ENCODE measurements at places on chromosomes 3 and 15.

DNA sequence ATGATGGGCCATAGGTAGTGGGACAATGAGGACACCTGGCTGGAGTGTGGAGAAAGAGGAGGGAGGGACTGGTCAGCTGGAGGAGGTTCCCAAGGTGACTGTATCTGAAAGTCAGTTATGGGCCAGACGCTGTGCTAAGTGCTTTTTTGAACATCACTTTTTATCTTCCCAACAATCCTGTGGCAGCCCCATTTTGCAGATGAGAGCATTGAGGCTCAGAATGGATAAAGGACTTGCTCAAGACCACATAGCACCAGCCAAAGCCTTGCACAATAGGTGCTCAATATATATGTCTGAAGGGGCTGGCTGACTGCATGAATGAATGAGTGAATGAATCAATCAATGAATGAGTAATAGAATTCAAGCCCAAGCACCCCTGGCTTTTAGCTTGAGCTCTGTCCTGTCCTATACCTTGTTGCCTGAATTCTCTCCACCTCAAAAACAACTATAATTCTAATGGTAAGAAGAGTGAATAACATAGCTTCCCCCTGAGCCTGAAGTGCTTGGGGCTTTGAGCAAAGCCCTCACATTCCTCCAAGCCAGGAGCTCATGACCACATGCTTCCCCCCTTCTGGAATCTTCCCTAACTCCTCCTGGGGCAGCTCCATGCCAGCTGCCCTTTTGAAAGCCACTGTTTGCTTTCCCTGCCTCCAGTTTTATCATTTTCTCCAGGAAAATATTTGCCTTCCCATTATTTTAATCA lies 150.9 kb downstream of the RPLP1 start:
- no peak for DNase-seq

- no peak for DNase-seq
These were observed 353.6 kb downstream of the NTRK3 start for GRCh38 chr15:87902772-87903426.

DNA sequence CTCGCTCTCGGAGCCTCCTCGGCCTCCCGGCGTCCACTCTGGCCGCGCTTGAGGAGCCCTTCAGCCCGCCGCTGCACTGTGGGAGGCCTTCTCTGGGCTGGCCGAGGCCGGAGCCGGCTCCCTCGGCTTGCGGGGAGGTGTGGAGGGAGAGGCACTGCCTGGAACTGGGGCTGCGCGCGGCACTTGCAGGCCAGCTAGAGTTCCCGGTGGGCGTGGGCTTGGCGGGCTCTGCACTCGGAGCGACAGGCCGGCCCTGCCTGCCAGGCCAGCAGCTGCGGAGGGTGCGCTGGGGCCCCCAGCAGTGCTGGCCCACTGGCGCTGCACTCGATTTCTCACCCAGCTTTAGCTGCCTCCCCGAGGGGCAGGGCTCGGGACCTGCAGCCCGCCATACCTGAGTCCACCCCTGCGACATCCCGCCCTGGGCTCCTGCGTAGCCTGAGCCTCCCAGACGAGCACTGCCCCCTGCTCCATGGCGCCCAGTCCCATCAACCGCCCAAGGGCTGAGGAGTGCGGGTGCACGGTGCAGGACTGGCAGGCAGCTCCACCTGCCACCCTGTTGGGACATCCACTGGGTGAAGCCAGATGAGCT lies 765.0 kb downstream of the IGSF11 start:
- no peak for DNase-seq

DNA sequence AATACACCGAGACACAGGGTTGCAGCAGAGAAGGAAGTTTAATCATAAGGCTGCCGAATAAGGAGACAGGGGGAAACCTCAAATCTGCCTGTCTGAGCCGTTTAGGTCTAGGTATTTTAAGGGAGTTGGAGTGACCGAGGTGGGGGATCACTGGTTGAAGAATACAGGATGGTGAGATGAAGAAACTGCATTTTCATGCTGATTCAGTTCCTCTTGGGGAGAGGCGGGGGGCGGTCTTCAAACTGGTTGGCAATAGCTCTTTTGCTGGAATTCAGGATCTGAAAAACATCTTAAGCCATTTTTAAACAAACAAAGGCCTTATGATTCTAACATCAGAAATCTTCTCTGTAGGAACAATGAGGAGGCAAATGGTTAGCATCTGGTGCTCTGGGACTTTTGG lies 699.5 kb upstream of the CFAP20DC start:
- no peak for DNase-seq

- no peak for DNase-seq
These were observed 381.3 kb downstream of the TIGIT start for GRCh38 chr3:114675104-114675503.

DNA sequence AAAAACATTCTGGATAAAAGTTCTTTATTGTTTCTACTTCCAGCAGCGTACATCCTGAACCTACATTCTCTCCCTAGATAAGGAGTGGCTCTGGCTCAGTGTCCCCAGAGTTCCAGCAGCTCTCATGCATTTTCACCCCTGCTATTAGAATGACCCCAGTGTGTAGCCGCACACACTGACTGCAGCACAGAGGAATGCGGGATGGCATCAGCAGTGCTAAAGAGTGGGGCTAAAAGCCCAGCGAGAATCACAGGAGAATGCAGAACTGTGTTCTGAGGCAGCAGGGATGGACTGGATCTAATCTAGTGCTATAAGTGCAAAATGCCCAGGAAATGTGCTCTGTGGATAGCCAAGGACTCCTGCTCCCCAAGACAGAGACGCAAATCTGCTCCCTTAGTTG lies 66.4 kb upstream of the TJP1 start:
- DNase-seq = no peak

DNA sequence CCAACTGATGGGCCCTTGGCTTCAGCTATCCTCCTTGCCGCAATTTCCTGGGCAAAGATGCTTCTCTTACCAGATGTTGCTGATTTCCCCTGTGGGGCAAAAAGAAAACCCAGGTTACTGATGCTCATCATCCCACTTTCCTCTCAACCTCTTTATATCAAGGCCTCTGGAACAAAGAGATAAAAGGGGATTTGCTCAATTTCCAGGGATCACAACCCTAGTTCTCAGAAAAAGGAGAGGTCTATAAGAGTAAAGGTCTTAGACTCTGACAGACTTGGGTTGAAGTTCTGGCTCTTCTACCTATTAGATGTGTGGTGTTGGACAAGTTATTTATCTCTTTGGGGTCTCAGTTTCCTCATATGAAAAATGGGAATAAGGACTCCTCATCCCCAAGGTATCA lies 8.5 kb downstream of the RPAP1 start:
- no peak for DNase-seq

- DNase-seq = no peak
These were observed 272.2 kb upstream of the RARB start for GRCh38 chr3:25155652-25156471.

GRCh38 chr3:43796041-43796596 lies 105.4 kb downstream of the ABHD5 start:
- DNase-seq = no peak

- DNase-seq = peak; percentile 51
These were observed 34.9 kb downstream of the PRKCD start for GRCh38 chr3:53195602-53196574.

GRCh38 chr3:97228966-97229365 lies 414.6 kb downstream of the EPHA6 start:
- no peak for DNase-seq

GRCh38 chr3:192920411-192920810 lies 2.8 kb upstream of the MB21D2 start:
- DNase-seq = no peak

DNA sequence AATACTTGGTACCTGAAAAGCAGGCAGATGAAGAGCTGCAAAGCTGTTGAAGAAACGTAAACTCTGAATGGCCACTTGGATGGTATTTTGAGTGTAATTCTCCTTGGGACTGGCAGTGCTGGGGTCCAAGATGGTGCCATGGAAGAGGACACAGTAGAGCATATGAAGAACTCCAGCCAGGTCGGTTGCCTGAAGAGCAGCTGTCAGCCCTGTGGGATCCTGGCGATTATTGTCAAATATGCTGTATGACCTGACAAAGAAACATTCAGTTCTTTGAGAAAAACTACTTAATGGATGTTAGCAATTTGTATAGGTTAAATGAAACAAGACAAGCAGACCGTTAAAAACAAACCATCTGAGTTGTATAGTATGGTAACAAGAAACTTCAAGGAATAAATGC lies 44.8 kb downstream of the ISL2 start:
- DNase-seq = no peak

Measured in stimulated activated CD4-positive, alpha-beta T cell treated with anti-CD3 and anti-CD28 coated beads, TNF-alpha, amount 100 ng/mL, for 1 hour (primary cell).